ENCODE measurements at places on chromosomes 12 and 14.

GRCh38 chr14:102565331-102565887 is 27.0 kb upstream of the RCOR1 start:
- no peak for DNase-seq

DNA sequence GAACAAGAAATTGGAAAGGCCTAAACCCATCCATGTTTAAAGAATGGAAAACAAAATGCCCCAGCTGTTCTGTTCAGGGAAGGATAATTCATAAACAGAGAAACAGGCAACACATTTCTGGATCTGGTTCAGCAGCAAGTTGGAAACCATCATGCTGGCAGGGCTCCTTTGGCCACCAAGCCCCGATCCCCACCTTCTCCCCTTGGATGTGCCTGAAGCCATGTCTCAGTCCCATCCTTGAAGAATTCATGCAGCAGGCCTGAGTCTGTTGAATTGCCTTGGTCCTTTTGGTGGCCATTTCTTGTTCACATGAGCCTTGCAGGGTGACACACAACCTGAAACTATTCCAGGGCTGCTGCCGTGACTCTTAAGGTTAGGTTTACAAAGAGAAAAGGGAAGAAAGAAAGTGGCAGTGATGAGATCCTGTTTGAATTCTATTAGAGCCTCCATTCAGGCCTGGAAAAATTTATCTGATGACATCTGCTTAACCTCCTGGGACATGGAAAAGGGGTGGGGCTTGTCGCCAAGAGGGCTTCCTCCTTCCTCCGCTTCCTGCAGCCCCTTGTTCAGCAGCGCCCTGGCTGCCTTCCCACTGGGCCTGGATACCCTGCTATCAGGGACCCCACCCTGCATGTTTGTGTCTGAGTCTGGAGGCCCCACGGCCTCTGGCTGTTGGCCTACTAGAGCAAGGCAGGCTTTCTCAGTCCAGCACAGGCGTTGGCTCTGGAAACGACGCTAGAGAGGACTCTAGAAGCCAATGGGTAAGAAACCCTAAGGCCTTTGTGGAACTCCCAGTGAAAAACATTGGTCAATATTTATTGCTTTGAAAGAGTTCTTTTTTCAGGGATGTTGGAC is 341.9 kb downstream of the C12orf75 start:
- no peak for DNase-seq

DNA sequence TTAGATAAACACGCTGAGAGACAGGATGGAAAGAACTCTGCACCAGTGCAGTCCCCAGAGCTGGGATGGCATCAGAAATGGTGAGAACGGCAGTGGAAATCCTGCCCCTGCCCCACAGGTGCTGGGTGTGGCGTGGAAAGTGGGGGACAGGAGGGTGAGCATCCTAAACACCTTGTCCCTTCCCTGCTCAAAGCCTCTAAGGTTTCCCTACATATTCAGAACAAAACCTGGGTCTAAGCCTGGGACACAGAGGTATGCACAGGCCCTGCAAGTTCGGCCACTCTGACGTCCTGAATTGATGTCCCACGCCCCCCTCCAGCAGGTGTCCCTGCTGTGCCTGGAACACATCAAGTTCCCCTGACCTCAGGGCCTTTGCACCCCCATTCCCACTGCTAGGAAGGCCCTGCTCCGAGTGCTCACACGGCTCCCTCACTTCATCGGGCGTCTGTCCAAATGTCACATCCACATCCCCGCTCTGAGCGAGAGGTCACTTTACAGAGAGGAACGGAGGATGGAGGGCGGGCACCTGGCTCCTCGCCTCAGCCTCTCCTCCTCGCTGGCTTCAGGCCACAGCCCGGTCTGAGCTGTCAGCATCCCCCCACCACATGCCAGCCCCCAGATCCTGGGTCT is 38.5 kb upstream of the SFSWAP start:
- DNase-seq = no peak

DNA sequence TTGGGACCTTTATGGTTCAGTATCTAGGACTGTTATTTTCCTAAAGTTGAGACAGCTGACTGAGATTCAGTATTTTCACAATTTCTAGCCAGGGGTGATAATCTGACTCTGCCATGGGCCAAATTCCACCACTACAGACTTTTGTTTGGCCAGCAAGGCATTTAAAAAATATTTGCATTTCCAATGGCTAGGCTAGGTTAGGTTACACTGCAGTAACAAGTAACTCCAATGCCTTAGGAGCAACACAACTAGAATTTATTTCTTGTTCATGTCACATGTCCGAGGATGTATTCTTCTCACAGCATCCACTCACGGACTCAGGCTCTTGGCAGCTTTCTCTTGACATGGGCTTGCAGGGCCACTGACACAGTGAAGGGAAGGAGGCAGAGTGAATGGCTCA is 83.0 kb downstream of the CPSF2 start:
- DNase-seq = no peak

- DNase-seq = no peak
Measured at GRCh38 chr12:11568155-11568761, 81.2 kb upstream of the ETV6 start.

DNA sequence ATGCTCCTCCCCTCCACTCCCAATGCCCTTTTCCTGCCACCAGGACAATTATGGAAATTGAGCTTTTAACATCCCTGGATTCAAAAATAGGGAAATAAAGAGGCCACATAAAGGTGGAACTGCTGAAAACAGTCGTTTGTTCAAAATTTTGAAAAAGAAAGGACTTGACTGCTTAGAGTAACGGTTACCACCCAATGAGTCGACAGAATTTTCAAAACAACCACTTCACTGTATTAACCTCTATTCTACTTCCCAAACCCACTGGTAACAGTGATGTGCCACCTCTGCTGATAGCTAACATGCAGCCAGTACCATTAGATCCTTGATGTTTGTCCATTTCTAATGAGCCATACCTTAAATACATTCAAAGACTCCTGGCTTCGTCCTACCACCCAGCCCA is 4.9 kb downstream of the ST8SIA1 start:
- DNase-seq = no peak

- no peak for DNase-seq
Measured at GRCh38 chr12:67141296-67142018, 127.7 kb upstream of the CAND1 start.

DNA sequence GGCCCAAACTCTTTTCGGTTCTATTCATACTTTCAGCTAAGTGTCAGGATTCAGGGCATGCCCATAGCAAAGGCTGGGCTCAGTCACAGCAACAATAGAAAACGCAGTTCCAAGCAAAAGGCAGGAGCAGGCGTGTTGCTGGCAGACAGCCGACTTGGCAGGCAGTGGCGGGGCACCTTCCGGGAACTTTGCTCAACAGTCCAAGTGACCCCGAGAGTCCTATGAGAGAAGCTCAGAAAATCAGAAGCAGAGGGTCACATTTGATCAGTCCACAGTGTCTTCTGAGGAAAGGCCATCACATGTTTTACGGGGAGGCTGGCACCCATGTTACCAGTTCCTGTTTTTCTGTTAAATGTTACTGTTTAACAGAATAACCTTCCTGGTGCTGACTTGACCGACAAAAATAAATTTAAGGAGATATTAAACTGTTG is 115.0 kb downstream of the DACT1 start:
- no peak for DNase-seq

GRCh38 chr14:61671082-61671481 is 24.2 kb upstream of the HIF1A start:
- DNase-seq = peak; percentile 84

DNA sequence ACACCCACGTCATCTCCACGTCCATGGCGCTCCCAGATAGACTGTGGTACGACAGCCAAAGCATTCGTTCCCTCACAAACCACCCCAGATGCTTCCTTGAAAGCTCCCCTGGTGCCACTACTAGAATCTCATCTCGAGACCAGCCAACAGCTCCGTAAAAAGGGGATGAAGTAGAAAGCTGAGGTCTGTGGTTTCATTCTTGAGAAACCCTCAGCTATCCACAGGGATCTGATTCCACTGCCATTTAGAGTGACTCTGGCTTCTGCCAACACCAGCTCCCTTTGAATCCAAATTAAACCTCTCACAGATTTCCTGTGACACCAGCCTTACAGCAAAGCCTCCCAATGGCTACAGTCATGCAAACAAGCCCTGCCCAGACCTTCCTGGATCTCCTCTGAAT is 18.5 kb upstream of the FOXN3 start:
- DNase-seq = no peak

DNA sequence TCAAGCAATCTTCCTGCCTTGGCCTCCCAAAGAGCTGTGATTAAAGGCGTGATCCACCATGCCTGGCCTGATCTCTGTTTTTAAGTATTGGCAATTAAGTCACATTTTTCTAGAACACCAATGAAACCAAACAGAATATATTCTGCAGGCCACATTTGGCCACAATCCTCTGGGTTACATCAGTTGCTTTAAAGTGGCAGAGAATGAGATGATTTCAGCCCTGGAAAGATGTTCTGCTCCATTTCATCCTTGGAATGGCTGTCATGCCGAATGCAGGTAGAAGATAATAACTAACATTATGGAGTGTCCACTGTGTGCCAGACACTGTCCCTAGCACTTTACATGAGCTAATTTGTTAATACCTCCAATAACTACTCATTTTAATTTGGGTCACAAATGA is 154.4 kb downstream of the PTPN11 start:
- no peak for DNase-seq

DNA sequence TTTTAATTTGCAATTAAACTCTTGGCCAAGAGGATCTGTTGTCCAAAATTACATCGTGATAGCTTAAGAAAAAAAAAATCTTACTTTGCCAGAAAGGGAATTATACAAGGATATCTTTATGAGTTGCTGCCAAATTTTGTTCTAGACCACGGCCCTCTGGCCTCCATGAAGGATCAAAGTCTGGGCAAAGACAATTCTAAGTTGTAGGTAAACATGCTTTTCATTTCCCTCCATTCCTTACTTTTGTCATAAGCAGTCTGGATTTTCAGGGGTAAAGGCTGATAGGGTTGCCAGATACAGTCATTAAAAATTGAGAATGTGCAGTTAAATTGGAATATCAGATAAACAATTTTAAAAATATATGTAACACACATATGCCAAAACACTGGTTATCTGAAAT is 135.1 kb downstream of the MON2 start:
- DNase-seq = no peak

DNA sequence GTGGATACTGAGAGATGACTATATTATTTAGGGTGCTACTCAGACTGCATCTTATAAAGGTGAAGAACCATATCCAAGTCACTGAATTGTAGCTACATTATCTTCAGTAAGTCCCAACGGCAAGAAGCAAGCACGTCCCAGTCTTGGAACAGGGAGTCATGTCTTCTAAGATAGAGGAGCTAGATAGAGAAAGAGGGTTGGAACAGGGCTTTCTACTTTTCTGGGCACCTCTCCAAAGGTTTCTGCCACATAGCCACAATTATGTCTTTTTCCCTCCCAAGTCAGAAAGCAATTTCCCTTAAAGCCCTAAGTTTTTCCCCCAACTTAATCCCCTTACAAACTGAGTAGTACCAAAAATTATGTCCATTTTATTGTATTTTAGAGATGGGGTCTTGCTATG is 22.4 kb downstream of the MAPK1IP1L start:
- no peak for DNase-seq

GRCh38 chr12:59453475-59453874 is 142.4 kb upstream of the SLC16A7 start:
- DNase-seq = no peak

GRCh38 chr12:104263026-104263425 is 40.5 kb upstream of the EID3 start:
- DNase-seq = no peak

DNA sequence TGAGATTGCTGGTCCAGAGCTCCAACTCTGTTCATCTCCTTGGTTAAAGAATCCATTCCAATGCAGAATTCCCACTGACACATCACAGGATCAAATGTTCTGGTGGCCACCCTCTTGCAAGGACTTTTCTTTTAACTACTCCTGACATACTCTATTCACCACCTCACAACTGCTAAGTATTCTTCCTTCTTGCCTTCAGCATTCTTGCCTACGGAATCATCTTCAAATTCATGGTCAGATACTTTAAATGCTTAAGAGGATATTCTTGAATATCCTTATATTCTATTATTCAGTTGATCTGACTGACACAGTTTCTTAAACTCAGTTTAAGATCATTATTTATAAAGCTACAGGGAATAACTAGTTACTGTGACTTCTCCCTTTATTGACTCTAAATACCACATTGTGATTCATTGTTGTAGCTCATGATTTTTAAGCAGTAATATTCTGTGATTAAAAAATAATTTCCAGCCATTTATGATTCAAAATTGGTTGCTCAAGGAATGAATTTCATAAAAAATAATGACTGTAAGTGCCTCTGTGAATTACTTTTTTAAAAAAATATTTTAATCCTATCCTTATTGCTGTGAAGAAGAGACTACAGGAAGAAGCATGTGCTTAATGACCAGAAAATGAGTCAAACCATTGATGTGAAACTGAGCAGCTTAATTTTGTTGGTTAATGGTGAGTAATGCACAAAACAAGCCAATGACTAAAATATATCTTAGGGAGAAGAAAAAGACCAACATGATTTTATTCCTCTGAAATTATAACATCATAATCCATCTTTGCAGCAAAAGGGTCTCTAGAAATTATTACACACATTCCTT is 207.1 kb downstream of the PIK3C2G start:
- DNase-seq = no peak

GRCh38 chr12:132803888-132804287 is 24.8 kb downstream of the GOLGA3 start:
- DNase-seq = no peak

GRCh38 chr12:24360907-24361306 is 411.4 kb upstream of the SOX5 start:
- no peak for DNase-seq

DNA sequence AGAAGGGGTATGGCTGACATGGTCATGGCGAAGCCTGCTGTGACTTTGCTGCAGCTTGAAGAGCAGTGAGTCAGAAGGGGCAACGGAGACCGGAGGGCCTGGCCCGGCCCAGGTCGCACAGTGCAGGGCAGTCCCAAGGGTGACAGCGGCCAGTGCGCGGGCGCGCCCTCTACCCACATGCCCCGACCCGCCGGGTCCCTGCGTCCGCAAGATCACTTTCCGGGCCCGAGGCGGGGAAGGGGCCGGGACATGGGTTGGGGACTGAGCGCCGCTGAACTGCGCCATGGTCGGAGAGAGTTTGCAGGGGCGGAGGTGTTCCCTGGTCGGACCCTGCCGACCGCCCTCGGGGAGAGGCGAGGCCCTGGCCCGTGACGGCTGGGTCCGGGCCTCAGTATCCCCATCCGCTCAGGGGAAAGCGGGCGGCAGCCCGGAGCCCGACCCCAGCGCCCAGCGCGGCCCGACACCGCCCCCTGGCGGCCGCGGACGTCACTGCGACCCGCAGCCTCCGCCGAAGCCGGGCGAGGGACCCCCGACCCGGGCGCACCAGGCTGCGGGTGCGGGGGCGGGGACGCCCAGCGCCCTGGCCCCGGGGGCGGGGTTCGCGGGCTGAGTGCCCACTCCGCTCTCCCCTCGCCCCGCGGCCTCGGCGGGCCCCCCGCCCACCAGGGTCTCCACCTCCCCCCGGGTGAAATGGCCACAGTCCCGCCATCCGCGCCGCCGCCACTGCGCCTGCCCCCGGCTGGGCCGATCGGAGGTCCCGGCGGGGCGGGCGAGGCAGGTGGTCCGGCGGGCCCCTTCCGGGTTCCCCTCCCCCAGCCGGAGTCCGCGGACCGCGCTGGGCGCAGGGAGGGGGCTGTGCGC is 7.2 kb upstream of the ANKRD9 start:
- peak; percentile 56 for DNase-seq
